T-helper 17 cell (primary cell): ENCODE measurements at places on chromosomes 6 and 20.

- no peak for DNase-seq
Observed at GRCh38 chr6:26382121-26382520, 787 bp upstream of the BTN2A2 start.

- no peak for DNase-seq
Observed at GRCh38 chr6:43999628-44000027, 127.6 kb downstream of the MRPL14 start.

- no peak for DNase-seq
Observed at GRCh38 chr6:121657972-121658371, 222.5 kb downstream of the GJA1 start.

DNA sequence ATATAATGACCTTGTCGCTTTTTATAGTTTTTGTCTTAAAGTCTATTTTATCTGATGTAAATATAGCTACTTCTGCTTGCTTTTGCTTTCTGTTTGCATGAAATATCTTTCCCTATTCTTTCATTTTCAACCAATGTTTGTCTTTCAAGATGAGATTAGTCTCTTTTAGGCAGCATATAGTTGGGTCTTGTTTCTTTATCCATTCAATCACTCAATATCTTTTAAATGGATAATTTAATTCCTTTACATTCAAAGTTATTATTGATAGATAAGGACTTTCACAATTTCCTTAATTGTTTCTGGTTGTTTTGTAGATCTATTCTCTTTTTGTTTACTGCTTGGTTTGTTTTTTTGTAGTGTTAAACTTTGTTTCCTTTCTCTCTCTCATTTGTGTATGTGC lies 43.5 kb upstream of the TPD52L1 start:
- DNase-seq = no peak

- no peak for DNase-seq
Observed at GRCh38 chr6:25583099-25583498, 68.9 kb upstream of the SCGN start.

- no peak for DNase-seq
Observed at GRCh38 chr20:51140671-51141070, 117.8 kb upstream of the KCNG1 start.
